ENCODE measurements at places on chromosomes 3 and 15.

DNA sequence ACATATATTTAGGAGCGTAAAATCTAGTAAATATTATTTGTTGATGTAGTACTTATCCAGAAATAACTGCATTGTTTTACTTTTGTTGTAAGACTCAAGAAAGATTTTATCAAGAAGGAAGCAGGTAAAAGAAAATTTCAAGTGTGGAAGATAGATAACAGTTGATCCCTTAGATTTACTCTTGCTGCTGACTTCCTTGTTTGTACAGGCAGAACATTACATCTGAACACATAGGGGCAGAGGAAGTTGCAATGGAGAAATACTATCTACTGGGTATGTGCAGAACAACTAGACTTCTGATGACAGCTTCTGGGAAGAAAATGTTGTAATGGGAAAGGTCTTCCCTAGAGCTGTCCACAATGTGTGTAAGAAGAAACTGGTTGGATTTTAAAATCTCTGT is 350.6 kb downstream of the NLGN1 start:
- DNase-seq: no peak

- DNase-seq: no peak
These were observed 136.0 kb downstream of the HCN4 start for GRCh38 chr15:73232776-73233175.

DNA sequence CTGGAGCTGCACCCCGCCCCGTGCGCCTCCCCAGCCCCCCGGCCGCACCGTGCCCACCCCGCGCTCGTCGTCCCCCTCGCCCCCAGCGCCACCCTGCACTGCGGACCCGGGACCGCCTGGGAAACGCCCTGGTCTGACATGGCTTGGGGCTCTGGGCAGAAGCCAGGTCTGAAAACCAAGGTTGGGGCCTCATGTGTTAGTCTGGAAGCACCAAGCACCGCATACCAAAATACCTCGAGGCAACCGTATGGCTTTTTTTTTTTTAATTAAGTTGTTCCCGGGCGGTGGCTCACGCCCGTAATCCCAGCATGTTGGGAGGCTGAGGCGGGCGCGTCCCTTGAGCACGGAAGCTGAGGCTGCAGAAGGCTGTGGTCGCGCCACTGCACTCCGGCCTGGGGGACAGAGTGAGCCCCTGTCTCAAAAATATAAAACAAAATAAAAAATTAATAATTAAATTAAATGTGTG is 91.5 kb upstream of the CHD2 start:
- no peak for DNase-seq

DNA sequence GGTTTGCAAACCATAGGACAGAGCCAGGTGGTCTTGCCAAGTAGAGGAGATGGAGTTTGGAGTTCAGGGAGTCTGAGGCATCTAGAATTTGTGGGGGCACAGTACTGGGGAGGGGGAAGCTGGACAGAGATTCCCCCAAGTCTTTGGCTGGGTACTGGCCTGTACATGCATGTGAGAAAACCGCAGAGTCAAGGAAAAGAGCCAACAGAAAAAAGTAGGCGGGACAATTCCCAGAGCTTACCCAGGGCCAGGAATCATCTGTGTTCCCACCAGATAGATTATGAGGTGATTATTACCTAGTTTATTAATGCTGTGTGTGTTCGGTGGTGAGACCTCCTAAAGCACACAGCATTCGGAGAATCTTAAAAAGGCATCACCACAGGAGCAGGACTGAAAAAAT is 11.3 kb downstream of the LYSMD4 start:
- no peak for DNase-seq

- no peak for DNase-seq
These were observed 81.9 kb downstream of the PDE8A start for GRCh38 chr15:85063522-85064079.

DNA sequence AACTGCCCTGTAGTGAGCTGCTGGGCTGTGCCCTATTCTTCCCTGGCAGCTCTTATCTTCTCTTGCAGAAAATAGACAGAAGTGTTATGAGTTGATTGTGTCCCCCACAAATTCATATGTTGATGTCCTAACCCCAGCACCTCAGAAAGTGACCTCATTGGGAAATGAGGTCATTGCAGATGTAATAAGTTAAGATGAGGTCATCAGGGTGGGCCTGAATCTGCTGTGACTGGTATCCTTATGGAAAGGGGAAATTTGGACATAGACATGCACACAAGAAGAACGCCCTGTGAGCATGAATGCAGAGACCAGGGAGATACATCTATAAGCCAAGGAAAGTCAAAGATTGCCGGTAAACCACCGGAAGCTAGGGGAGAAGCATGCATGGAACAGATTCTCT is 49.0 kb downstream of the SPSB4 start:
- DNase-seq: no peak
